Motor neuron (in vitro differentiated cells): ENCODE measurements at places on chromosomes 16 and 17. TPM values are rescaled to one million over a fixed set of nuclear protein-coding genes. Genes with fewer than 3 reads are reported as not detected.
A peak's percentile ranks its signal among the peaks of the same experiment; 100 is the strongest.

The KRT15 gene
- 0.11 and 0.31 TPM in 2 replicates for total RNA-seq

The DRC7 gene
- 0.49 TPM in 1 of 2 replicates, not detected in the other for total RNA-seq

The SLC9A5 gene
- total RNA-seq, result 1.3 and 2.3 TPM in 2 replicates

The SULT1A3 gene
- total RNA-seq, result 8.8 and 13.1 TPM in 2 replicates

- ATAC-seq, result no peak
Measured at GRCh38 chr17:75366432-75366831, 39.0 kb downstream of the GRB2 start.

GRCh38 chr16:59887856-59888255, 1153.7 kb upstream of the GOT2 start:
- ATAC-seq, result no peak

DNA sequence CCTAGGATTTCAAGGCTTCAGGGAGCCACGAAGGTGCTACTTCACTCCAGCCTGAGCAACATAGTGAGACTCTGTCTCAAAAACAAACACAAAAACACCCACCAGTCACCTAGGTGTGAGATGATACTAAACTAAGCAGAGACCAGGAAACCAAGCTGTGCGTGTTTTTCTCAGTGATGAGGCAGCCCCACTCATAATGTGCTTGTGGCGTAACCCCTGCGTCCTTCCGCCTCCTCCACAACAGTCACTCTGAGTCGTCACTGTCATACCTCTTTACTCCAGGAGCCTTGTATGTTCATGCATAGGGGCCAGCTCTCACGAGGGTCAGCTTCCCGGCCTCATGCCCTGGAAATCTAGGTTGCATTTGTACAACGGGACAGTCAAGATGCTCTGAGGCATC, 31.1 kb upstream of the SLC47A1 start:
- no peak for ATAC-seq

GRCh38 chr17:36135465-36135864, 31.8 kb downstream of the CCL4 start:
- no peak for ATAC-seq

GRCh38 chr17:47896672-47897490, 845 bp downstream of the SP2 start:
- no peak for ATAC-seq

- ATAC-seq, result no peak
Measured at GRCh38 chr16:89118361-89119165, 24.9 kb downstream of the ACSF3 start.

DNA sequence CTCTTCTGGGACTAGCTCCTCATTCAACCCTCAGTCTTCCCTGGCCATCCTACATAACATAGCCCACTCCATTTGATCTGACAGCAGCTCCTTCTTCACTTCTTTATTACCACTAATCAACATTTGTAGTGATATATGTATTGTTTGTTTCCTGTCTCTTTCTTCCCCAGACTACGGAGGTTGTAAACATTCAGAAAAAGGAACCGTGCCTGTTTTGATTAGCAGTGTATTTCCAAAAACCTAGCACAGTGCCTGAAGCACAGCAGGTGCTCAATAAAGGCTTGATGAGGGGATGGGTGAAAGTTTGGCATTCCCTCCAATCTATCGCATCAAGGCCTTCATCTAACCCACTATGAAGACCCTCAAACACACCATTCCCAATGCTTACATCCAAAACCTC, 150.8 kb downstream of the XYLT1 start:
- ATAC-seq, result no peak

GRCh38 chr16:11163761-11164261, 92.2 kb downstream of the SOCS1 start:
- ATAC-seq, result peak; percentile 87

GRCh38 chr17:42275527-42276358, 448 bp downstream of the STAT5B start:
- peak; percentile 5 for ATAC-seq

- peak; percentile 24 for ATAC-seq
Measured at GRCh38 chr16:28090646-28091377, 27.3 kb upstream of the GSG1L start.

- ATAC-seq, result peak; percentile 76
Measured at GRCh38 chr17:304461-304860, 48.1 kb downstream of the RPH3AL start.

DNA sequence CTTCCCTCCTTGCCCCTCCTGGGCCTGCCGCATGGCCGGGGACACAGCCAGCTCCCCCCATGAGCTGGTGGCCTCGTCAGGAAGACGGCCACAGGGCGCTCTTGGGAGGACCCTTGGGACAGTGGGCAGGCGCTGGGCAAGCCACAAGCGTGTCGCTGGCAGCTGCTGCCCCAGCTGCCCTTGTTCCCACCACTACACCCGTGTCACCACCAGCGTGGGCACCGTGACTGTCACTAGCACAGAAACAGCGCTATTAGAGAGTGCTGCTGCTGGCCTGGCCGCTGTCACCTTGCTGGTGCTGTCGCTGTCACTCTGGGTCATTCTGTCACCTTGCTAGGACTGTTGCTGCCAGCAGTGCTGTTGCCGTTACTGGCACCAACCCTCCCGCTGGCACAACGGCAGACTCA, 47.2 kb downstream of the ZFPM1 start:
- ATAC-seq, result no peak

- peak; percentile 81 for ATAC-seq
Measured at GRCh38 chr17:42779936-42780850, at the start of gene WNK4. TSS of gene WNK4 (plus strand) at chr17:42780610. CDS start at chr17:42780699, 89 bp downstream.
